ENCODE measurements at places on chromosomes 1 and 21.
A peak's percentile ranks its signal among the peaks of the same experiment; 100 is the strongest.

DNA sequence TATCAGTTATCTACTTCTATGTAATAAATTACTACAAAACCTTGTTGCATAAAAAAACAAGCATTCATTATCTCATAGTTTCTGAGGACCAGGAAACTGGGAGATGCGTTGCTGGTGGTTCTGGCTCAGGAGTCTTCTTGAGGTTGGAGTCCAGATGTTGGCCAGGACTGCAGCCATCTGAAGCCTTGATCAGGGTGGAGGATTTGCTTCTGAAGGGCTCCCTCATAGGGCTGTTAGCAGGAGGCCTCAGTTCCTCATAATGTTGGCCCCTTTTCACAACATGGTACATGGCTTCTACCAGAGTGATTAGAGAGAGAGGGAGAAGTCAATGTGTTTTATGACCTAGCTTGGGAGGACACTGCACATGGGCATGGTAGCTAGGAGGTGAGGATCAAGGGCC lies 137.4 kb downstream of the CNIH3 start:
- DNase-seq, result no peak

DNA sequence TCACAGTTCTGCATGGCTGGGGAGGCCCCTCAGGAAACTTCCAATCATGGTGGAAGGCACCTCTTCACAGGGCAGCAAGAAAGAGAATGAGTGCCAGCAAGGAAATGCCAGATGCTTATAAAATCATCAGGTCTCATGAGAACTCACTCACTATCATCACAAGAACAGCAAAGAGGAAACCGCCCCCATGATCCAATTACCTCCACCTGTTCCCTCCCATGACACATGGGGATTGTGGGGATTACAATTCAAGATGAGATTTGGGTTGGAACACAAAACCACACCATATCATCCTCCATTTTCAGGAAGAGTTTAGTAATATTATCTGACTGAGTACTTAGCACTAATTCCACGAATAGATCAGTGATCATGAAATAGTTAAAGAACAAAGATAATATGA lies 244.2 kb downstream of the LMO4 start:
- DNase-seq, result no peak

GRCh38 chr1:41711581-41711980 lies 207.1 kb downstream of the HIVEP3 start:
- DNase-seq, result no peak

GRCh38 chr21:39715804-39716397 lies 29.1 kb upstream of the IGSF5 start:
- peak; percentile 33 for DNase-seq

GRCh38 chr1:167803358-167804207 lies 81.8 kb downstream of the MPZL1 start:
- DNase-seq, result peak; percentile 89

GRCh38 chr1:4058122-4058521 lies 158.1 kb upstream of the C1orf174 start:
- DNase-seq, result no peak

DNA sequence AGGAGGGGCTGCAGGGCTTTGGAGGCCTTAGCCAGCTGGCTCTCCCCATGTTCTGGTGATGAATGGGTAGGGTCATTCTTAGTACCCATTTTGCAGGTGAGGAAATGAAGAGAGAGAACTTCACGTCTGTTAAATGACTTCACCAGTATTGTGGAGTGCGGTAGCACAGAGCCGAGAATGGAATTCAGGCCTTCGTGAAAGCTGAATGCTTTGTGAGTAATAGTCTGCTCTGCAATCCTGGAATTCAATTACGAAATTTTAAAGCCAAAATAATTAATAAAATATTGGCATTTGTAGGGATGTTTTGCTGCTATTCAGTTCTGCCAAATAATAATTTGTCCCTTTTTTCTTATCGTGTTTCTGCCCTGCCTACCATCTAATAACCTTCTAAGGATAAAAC lies 197.7 kb downstream of the GREM2 start:
- DNase-seq, result no peak

DNA sequence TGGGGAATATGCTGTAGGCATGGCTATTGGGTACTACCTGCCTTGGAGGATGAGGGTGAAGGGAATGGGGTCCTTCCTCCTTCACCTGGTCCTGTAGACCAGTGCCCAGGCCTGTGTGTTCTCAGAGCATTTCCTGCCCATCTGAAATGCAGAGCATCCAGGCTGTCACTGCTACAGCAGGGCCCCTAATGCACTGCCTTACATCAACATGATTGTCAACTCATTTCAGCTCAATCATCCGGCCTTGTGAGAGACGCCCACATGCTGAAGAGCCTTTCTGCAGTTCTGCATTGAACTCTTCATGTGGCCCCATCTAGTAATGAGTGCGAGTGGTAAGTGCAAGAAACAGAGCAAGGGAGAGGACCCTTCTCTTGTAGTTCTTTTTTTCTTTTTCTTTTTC lies 39.8 kb upstream of the SRP9 start:
- DNase-seq, result no peak

- no peak for DNase-seq
Observed at GRCh38 chr1:182953826-182954225, 860 bp upstream of the SHCBP1L start.

DNA sequence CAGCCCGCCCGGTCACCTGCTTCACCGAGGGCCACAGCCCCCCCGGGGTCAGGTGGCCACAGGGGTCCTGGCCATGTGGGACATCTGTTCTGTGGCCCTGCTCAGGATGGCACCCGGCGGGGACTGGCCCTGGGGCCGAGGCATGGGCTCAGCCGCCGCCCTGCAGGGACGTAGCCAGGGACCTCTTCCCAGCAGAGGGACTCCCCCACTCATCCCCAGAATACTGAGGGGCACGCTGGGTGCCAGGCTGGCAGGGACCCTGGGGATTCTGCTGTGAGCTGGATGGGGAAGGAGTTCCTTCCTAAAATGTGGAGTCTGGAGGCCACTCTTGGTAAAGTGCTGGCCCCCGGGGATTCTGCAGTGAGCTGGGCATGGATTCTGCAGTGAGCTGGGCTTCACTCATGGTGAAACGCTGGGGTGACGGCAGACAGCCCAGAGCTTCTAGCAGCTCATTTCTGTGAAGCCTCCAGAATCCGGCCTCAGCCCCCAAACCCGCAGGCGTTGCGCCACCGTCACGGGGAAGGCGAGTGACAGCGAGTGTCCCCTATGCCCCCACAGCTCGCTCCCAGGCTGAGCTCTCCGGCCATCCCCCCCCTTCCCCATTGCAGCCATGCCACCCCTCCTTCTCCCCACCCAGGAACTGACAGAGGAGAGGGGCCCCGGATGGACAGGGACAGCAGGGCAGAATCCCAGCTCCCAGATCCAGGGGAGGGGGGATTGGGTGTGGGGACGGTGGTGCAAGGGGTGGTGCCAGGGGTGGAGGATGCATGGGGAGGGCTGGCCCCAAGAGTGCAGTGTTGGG lies 1.4 kb downstream of the ITGB2 start:
- DNase-seq, result no peak

GRCh38 chr1:178495158-178495557 lies 1.6 kb downstream of the CLEC20A start:
- no peak for DNase-seq

DNA sequence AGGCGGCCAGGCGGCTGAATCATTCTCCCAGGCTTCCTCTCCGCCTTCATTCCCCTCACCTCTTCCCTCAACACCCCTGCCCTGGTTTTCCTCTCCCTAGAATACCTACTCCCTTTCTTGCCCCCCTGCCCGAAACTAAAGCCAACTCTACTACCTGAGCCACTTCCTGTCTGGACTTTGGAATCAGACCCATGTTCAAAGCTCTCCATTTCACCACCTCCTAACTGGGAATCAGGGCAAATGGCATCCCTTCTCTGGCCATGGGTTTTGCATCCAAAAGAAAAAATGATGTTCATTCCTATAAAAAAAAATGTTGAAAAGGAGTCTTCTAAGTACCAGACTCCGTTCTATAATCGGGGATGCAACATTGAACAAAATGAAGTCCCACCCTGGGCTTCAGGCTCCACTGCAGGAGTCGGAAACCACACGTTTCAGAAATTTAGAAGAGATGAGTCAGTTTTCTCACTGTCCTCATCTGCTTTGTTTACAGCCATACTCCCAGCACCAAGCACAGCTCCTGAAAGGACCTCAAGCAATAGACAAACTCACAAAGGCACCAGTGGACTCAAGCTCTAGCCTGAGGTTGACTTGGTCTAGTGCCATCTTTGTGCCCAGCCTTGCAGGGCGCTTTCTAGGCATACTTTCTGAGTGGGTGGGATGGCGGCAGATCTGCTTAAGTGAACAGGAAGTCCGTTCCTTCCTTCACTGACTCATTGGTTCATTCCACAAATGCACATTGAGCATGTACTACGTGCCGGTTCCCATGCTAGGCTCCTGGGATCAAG lies 176.2 kb downstream of the IGSF21 start:
- DNase-seq, result no peak

- no peak for DNase-seq
Observed at GRCh38 chr1:94111879-94112278, 9.1 kb downstream of the ABCA4 start.

DNA sequence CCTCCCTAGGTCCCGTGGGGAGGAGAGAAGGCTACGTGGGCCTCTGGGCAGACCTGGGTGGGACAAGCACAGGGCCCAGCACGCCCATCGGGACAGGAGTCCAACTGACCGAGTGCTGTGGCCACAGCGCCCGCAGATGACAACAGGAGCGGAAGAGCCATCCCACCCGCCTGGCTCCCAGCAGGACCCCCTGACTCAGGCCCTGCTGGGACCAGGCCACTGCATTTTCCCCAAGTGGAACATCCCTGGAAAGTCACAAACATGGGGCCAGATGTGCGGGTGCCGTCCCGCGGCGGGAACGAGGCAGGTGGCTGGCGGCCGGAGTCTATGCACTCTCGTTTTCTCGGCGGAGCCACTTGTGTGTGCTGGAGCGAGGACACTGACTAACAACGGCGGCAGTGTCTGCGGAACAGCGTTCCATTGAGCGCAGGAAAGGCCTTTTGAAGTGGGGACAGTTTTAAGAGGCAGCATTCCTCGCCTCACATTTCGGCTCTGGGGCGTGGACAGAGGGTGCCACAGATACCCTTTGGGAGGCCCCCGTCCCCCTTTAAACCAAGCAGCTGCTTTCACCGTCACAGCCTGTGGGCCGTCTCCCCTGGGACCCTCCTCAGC lies 93.7 kb upstream of the ARHGEF16 start:
- no peak for DNase-seq

DNA sequence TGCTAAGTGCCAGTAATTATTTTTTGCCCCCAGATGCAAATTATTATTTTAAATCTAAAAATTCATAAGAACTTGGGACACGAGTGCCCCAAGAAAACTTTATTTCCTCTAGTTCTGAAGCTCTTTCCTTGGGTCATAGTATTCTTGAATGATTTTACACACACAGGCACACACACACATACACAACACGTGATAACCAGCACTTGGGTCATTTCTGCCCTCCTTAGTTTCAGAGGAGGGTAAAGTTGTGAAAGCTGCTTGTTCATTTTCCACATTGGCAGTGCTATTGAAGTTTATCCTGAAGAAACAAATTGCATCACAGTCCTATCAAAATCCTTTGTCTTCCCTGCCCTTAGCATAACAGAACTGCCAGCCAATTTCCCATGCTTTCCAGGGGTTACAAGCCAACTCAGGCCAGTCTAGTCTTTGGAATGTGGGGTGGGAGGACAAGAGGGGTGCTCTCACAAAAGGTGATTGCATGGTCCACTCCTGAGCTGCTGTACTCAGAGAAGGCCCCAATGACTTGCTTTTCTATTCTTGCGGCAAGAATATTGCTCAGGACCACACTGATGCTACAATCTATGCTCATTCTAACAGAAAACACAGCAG lies 98.5 kb upstream of the POGK start:
- DNase-seq, result no peak

DNA sequence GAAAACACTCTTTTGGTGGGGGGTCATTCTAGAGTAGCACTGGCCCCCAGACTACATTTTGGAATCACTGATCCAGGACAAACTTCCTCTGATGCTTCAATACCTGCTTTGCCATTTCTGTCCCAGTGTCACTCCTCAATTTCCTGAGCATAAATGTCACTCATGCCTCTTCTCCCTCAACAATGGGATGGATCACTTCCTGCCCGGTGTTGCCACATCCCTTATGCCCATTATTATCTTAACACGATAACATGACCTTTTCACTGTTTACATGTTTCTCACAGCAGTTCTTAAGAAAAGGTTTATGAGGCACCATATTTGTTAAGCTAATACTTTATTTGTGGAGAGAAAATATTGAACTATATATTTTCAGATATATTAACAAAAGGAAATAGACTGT lies 3.9 kb upstream of the ITLN1 start:
- DNase-seq, result no peak

- no peak for DNase-seq
Observed at GRCh38 chr1:1153874-1154273, 19.8 kb upstream of the TTLL10 start.

- peak; percentile 94 for DNase-seq
Observed at GRCh38 chr1:41919764-41920397, 1.2 kb upstream of the HIVEP3 start.

- no peak for DNase-seq
Observed at GRCh38 chr1:179175011-179175841, 54.3 kb downstream of the ABL2 start.

GRCh38 chr1:57311006-57311405 lies 112.9 kb downstream of the DAB1 start:
- DNase-seq, result no peak

DNA sequence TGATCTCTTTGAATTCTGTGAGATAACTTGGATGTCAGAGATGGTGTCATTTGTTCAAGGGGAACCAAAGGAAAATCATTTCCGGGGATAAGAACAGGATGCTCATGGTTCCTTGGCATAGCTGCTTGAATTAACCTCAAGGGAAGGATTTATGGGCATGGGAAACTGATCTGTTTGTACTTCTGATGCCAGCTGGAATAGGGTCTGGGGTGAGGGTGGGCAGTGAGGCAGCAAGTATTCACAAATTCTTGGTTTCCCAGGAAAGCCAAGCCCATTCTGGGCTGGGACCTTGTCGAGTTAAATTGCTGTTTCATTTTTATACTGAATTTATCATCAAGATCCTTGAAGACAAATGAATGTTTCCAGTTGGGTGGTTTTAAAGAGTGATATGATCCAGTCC lies 14.1 kb downstream of the INTS3 start:
- DNase-seq, result no peak

- DNase-seq, result no peak
Observed at GRCh38 chr1:180247061-180247460, 17.0 kb downstream of the LHX4 start.

- no peak for DNase-seq
Observed at GRCh38 chr1:19124273-19124672, 85.8 kb downstream of the UBR4 start.

GRCh38 chr1:52368383-52369172 lies 2.6 kb upstream of the CC2D1B start:
- peak; percentile 62 for DNase-seq

- DNase-seq, result no peak
Observed at GRCh38 chr1:92877792-92878191, 46.0 kb downstream of the RPL5 start.

- DNase-seq, result no peak
Observed at GRCh38 chr1:45243476-45244343, 37.3 kb upstream of the ZSWIM5 start.

DNA sequence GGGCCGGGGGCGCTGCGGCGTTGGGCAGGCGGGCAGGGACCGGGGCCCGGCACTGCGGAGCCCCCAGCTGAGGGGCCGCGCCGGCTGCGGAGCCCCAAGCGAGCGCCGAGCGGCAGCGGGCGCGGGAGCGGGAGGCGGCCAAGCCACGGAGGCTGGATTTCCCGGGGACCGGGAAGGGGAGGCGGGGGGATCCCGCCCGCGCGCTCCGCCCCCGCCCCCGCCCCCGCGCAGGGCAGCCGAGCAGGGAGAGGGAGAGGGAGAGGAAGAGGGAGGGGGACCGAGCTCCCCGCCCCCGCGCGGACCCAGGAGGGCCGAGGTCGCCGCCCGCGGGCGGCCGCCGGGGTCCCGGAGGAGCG lies at the start of gene DLGAP3:
DLGAP3 (minus strand) TSS at position 154 of the 356 bp plus-strand sequence. CDS start 24,267 bp downstream, outside the sequence.
- DNase-seq, result no peak

Data from Caki2 (cell line).